Activated T-cell treated with anti-CD3 and anti-CD28 coated beads, Interleukin-2, amount 50 U/mL, for 72 hours (primary cell): ENCODE measurements at places on chromosomes 3 and 15. TPM values are rescaled to one million over a fixed set of nuclear protein-coding genes. Genes with fewer than 3 reads are reported as not detected.
A peak's percentile ranks its signal among the peaks of the same experiment; 100 is the strongest.

GRCh38 chr15:78072080-78072892 is 5.2 kb downstream of the TBC1D2B start:
- DNase-seq: no peak
- peaks cover 7% of the 10 kb centered on the region for H3K36me3 ChIP-seq
- H3K4me3 ChIP-seq: peak overlapping the region; percentile 83
- H3K27me3 ChIP-seq: no peaks in the 10 kb centered on the region

GRCh38 chr3:109112946-109113760 is 4.8 kb downstream of the MORC1 start:
- H3K27me3 ChIP-seq: peaks cover 5% of the 10 kb centered on the region
- no peak for DNase-seq
- H3K4me3 ChIP-seq: no peak overlapping the region
- no peaks in the 10 kb centered on the region for H3K4me1 ChIP-seq
- no peak overlapping the region for H3K27ac ChIP-seq

DNA sequence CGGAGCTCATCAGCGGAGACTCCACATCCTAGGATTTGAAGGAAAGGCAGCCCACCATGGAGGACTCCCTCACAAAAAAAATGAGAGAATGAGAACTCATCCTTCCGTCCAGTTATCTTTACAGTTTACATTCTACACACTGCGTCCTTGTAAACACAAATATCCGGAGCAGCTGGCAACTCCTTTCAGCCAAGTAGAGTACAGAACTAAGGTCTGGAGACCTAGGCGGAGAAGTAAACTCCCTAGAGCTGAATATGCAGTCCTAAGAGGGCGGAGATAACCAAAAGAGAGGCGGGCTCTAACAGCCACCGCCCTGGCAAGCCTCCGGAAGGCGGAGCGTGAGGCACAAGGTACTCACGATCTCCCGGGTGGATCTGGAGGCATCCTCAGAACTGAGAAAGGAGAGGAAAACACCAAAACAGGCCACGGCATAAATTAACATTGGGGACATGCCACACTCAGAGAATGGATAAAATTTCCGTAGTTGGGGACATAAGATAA is 924 bp upstream of the SIN3A start:
- H3K27ac ChIP-seq: peak overlapping the region; percentile 96
- peaks cover 2% of the 10 kb centered on the region for H3K36me3 ChIP-seq
- peaks cover 46% of the 10 kb centered on the region for H3K4me1 ChIP-seq
- no peaks in the 10 kb centered on the region for H3K27me3 ChIP-seq

DNA sequence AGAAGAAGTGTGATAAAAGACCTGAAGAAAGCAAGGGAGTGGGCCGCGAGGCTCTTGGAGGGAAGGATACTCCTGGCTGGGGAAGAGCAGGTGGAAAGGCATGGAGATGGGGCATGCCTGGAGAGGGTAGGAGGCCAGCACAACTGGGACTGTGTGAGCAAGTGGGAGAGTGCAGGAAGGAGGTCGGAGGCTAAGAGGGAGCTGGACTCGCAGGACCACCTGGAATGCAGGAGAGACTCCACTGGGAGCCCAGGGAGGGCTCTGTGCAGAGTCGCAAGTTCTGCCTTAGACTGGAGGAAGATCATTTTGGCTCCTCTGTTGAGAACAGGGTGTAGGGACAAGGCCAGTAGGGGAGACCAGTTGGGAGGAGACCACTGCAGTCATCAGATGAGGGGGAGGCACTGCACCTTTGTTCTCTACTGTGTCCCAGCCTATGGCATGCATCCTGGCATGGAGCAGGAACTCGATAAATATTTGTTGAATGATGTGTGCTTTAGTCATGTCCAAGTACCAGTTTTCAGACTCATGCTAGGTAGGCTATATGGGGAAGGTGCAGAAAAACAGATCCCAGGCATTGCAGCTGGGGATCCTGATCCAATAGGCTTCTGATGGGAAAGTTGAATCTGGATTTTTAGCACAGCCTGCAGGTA is 13.7 kb downstream of the FAM107A start:
- H3K27me3 ChIP-seq: no peaks in the 10 kb centered on the region
- H3K4me1 ChIP-seq: no peaks in the 10 kb centered on the region
- no peak overlapping the region for H3K27ac ChIP-seq
- H3K36me3 ChIP-seq: no peaks in the 10 kb centered on the region
- no peak for DNase-seq
- no peak overlapping the region for H3K4me3 ChIP-seq

- no peaks in the 10 kb centered on the region for H3K36me3 ChIP-seq
- peak overlapping the region; percentile 57 for H3K4me3 ChIP-seq
- H3K4me1 ChIP-seq: peaks cover 89% of the 10 kb centered on the region
- H3K27me3 ChIP-seq: no peaks in the 10 kb centered on the region
- DNase-seq: no peak
- peak overlapping the region; percentile 69 for H3K27ac ChIP-seq
Observed at GRCh38 chr3:46954178-46954577, 22.4 kb downstream of the CCDC12 start.

- H3K4me1 ChIP-seq: no peaks in the 10 kb centered on the region
- H3K36me3 ChIP-seq: no peaks in the 10 kb centered on the region
- no peak overlapping the region for H3K27ac ChIP-seq
- peak; percentile 26 for DNase-seq
Observed at GRCh38 chr3:52820736-52821135, 9.7 kb downstream of the ITIH4 start.

- H3K4me1 ChIP-seq: no peaks in the 10 kb centered on the region
- DNase-seq: no peak
Observed at GRCh38 chr15:74270155-74270554, 34.0 kb downstream of the CCDC33 start.

GRCh38 chr3:156535162-156535627 is 19.7 kb downstream of the SSR3 start:
- H3K27me3 ChIP-seq: no peaks in the 10 kb centered on the region
- H3K27ac ChIP-seq: no peak overlapping the region
- no peak overlapping the region for H3K4me3 ChIP-seq
- no peaks in the 10 kb centered on the region for H3K36me3 ChIP-seq

- no peaks in the 10 kb centered on the region for H3K4me1 ChIP-seq
- no peak for DNase-seq
- H3K4me3 ChIP-seq: no peak overlapping the region
- no peaks in the 10 kb centered on the region for H3K27me3 ChIP-seq
- no peaks in the 10 kb centered on the region for H3K36me3 ChIP-seq
Observed at GRCh38 chr3:155024006-155024638, 56.0 kb upstream of the MME start.

GRCh38 chr15:66815318-66815717 is 113.3 kb downstream of the SMAD6 start:
- no peaks in the 10 kb centered on the region for H3K27me3 ChIP-seq
- DNase-seq: no peak
- H3K4me1 ChIP-seq: no peaks in the 10 kb centered on the region

DNA sequence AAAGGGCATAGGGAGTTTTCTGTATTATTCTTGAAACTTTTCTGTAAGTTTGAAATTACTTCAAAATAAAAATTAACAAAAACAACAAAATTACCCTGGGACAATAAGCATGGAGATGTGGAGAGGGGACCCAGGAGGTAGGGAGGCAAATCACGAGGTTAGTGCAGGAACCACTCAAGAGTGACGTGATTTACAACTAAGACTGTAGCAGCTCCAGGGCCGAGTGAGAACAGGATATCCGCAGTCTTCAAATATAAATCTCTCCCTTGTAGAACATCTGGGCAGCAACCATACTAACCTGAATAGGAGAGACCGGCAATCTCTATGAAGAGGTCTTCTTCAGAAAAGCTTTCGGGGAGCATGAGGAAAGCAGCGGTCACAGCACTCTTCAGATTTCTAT is 17.3 kb downstream of the TAMM41 start:
- no peak overlapping the region for H3K27ac ChIP-seq
- DNase-seq: no peak
- no peaks in the 10 kb centered on the region for H3K27me3 ChIP-seq
- H3K4me3 ChIP-seq: no peak overlapping the region
- H3K36me3 ChIP-seq: peaks cover 37% of the 10 kb centered on the region
- H3K4me1 ChIP-seq: no peaks in the 10 kb centered on the region

- H3K27ac ChIP-seq: no peak overlapping the region
- no peaks in the 10 kb centered on the region for H3K27me3 ChIP-seq
- DNase-seq: no peak
Observed at GRCh38 chr3:171123915-171124314, 97.4 kb upstream of the SLC2A2 start.

- no peaks in the 10 kb centered on the region for H3K27me3 ChIP-seq
- no peak overlapping the region for H3K4me3 ChIP-seq
- peaks cover 12% of the 10 kb centered on the region for H3K36me3 ChIP-seq
- no peak for DNase-seq
- no peak overlapping the region for H3K27ac ChIP-seq
- peaks cover 42% of the 10 kb centered on the region for H3K4me1 ChIP-seq
Observed at GRCh38 chr15:84649706-84650105, 4.4 kb downstream of the WDR73 start.

The BSN gene
- total RNA-seq: 0.17 TPM

The MKRN2OS gene
- not detected for total RNA-seq

The SLC28A1 gene
- not detected for total RNA-seq

The ATP13A4 gene
- 5.1 TPM for total RNA-seq

The CAPN3 gene
- 9.2 TPM for total RNA-seq

The AGTR1 gene
- total RNA-seq: not detected

The TNFAIP8L3 gene
- total RNA-seq: 0.14 TPM

The C3orf49 gene
- total RNA-seq: not detected

The ZNF280D gene
- total RNA-seq: 21.3 TPM

The TMEM40 gene
- total RNA-seq: not detected

The RAMAC gene
- total RNA-seq: 14.0 TPM
